ENCODE measurements at places on chromosomes 1 and 21. TPM values are rescaled to one million over a fixed set of nuclear protein-coding genes. Genes with fewer than 3 reads are reported as not detected.

DNA sequence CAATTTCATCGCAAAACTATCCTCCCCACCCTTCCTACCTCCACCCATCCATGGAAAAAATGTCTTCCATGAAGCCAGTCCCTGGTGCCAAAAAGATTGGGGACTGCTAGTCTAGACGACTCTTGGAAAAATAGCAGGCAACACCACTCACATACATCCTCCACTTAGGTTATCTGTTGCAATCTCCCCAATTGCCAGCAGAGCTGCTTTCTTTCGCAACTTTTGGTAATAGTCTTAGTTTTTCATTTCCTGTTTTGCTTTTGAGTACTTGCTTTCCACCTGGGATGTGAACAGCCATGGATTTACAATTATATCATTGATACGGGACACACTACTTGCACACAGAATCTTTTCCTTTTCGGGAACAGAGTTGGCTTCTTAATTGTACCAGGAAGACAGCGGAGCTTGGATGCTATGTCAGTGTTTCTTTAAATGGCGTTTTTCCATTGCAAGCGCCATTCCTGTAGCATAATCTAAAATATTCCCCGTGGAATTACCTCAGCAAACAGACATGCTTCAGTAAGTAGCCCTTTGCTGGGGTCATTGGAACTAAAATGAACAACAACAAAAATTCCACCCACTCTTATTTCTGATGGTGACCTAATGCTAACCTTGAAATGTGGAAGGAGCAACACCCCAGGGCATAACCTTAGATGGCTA lies 183.3 kb upstream of the ADGRL2 start:
- DNase-seq = no peak

DNA sequence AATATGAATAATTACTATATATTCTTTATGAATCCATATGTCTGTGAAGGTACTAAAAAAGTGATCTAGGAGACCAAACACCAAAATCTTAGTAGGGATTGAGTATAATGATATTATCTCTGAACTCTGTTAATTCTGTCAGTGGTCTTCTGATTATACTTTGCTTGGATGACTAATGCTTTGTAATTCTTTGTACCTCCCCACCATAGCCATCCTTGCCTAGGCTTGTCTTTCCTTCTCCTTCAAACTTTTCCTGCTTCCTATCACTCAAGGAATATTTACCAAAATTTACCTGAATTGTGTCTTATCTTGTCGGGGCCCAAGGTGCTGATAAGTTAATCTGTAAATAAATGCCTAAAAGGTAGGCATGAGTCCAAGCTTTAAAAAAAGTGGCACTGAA lies 845 bp upstream of the RGS5 start:
- no peak for DNase-seq

Gene OR2T11
- total RNA-seq = not detected

- DNase-seq = no peak
Measured at GRCh38 chr1:112852276-112852675, 103.7 kb downstream of the SLC16A1 start.

- no peak for DNase-seq
Measured at GRCh38 chr1:44472620-44473525, 67.8 kb downstream of the RNF220 start.

GRCh38 chr1:179187043-179187442 lies 42.4 kb downstream of the ABL2 start:
- DNase-seq = no peak

DNA sequence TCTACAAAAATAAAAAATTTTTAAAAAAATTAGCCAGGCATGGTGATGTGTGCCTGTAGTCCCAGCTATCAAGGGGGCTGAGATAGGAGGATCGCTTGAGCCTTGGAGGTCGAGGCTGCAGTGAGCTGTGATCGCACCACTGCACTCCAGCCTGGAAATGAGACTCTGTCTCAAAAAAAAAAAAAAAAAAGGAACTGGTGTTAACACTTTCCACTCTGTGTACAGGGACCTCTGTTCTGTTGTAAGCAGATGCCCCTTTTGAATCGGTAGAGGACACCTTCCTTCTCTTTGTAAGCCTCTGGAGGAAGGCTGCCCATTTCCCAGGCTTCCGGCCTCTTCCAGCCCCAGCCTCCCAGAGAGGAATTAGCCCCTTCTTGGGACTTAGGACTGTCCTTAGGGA lies 7.3 kb upstream of the C1orf210 start:
- DNase-seq = no peak

DNA sequence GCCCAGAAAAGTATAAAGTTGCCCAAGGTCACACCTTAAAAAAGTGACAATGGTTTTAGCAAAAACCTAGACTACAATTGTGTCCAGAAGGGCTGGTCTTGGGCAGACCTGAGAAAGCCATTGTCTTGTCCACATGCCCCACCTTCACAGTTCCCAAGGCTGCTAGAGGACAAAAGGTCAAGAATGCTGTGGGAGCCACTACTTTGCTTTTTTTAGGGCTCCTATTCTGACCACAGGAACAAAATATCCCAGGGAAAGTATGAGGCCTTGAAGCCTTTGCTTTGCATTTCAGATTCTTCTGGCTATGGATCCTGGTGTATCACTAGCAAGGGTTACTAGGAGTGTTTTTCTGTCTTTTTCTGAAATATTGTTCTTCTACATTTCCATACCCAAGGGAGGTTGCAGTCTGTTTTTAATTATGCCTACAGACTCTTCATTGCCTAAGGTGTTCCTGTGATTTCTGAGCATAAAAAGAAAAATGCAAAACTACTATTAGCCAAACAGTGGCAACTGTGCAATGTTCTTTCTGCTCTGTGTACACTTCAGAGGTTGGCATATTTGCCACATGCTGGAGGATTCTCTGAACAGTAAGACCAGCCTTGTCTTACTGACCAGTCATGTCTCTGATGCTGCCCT lies 10.7 kb downstream of the C1orf162 start:
- no peak for DNase-seq

GRCh38 chr1:226444901-226445300 lies 37.0 kb upstream of the PARP1 start:
- peak; percentile 55 for DNase-seq

DNA sequence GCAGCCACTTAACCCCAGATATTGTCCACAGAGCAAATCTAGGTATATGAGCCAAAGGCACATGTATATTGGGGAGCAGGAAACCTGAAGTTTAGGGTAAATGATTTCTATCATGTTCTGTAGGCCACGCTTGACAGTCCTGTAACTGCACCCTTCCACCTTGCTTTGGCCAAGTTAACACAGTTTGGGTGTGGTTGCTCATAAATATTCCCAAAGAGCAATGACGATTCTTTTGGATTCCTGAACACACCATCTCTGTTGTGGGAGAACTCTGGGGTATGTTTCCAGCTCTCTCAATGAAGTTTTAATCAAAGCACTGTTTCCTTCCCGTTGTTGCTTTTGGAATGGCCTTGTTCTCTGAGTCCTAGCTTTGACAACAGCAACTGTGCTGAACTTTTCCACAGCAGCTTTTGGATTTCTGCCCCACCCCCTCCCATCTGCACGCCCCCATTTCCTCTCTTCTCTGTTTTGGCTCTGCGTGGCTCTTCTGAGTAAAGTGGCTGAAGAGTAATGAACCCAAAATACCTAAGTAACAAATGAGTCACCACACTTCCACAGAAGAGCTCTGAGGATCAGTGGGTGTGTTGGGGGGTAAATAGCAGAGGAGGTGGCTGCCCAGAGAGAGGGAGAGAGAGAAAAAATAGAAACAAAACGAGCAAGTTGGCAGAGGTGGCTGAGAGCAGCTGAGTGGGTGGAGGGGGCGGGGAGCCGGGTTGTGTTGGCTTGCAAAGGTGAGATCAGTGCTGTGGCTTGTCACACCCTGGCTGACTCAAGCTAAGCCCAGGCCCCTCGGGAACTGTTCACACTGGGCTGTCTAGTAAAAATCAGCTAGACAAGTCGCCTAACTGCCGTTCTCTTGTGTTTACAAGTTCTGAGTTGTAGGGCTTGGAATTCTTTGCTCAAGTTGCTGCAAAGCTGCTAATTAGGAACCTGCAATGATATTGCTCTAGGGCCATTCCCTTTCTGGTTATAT lies 26.9 kb upstream of the RAP1A start:
- DNase-seq = peak; percentile 85

DNA sequence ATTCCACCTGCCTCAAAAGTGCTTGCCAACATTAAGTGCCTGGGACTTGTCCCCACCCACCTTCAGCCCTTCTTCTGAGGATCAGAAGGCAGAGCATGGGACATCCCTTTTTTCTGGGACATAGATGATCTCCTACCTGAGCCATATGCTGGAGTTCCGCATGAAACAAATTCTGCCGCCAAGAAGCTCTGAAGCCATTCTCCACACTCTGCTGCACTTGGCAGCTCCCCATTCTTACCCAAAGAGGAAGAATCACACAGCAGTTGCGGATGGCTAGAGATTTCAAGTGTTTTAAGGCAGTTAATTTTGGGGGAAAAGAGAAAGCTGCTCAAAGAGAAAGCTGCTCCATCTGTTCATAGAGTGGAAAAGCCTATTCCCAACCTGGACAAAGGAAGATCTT lies 197.3 kb upstream of the COA6 start:
- no peak for DNase-seq

GRCh38 chr1:246987083-246987690 lies 20.7 kb downstream of the ZNF695 start:
- no peak for DNase-seq

Gene PLEKHO1
- 175 TPM for total RNA-seq
